ENCODE measurements at places on chromosomes 2 and 18.

DNA sequence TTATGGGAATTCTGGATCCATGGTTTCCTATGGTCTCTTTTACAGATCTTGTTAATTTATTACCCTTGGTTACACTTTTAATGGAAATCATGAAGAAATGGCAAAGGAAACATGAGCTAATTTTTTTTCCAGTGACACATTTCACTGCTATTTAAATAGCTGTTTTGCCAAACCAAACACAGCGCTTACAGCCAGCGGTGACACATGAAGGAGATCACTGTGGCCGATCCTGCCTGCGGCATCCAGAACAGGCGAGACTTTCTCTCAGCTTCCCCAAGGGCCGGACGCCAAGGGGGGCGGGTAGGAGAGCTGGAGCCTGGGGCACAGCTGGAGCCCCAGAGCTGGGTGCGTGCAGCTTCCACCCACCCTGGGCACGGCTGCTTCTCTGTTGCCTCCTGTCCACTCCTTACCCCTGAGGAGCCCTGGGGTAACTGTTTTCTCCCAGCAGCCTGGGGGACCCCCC, 81.4 kb upstream of the PKDCC start:
- no peak for DNase-seq

DNA sequence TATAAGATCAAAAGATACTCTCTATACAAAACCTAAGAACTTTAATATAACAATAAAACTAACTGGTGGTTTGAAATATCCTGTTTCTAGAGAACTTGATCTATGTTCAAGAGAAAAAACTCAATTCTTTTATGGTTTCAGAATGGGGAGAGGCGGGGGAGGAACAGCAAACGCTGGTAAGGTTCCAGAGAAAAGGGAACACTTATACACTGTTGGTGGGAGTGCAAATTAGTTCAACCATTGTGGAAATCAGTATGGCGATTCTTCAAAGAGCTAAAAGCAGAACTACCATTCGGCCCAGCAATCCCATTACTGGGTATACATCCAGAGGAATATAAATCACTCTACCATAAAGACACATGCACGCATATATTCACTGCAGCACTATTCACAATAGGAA, 17.2 kb downstream of the FAM98A start:
- DNase-seq, result no peak

GRCh38 chr2:191625016-191625415, 52.9 kb upstream of the NABP1 start:
- DNase-seq, result peak; percentile 41

GRCh38 chr2:217429981-217430500, 570.2 kb upstream of the TNP1 start:
- DNase-seq, result no peak

GRCh38 chr2:191783416-191783815, 63.5 kb downstream of the CAVIN2 start:
- no peak for DNase-seq

- no peak for DNase-seq
These were observed 890 bp upstream of the SLC4A3 start for GRCh38 chr2:219626540-219626939.

GRCh38 chr2:212142631-212143030, 396.0 kb downstream of the ERBB4 start:
- no peak for DNase-seq

DNA sequence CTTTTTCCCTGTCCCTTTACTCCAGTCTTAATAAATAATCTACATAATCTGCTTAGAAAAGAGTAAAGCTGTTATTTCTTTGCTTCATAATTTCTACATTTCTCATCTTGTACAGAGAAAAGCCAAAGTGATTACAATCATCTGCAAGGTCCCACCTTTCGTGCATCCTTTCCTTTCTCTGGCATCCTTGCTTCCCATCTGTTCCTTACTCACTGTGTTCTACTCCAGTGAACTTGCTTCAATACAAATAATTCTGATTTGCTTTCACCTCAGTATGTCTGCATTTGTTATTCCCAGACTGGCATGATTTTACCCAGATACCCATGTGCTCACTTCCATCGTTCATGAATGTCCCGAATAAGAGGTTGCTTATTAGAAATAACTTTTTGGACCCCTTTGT, 99.4 kb upstream of the DSEL start:
- DNase-seq, result no peak

DNA sequence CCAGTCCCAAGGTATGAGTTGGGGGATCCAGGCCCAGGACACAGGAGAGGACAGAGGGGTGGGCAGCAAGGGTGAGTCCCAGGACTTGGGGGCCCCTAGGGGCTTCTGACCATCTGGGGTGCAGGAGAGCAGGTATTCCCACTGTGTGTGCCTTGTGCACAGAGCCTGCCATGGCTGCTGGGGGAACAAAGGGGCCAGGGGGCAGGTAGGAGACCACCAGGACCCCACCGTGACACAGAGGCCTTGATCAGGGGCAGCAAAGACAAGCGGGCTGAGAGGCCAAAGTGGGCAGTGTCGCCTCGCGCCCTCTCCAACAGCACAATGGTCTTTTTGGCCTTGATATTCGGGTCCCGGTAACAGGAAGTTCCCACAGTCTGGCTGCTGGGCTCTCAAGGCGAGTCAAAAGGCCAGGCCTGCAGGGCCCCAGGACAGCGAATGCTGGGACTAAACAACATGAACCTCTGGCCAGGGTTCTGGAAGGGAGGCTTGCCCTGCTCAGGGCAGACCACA, 12.3 kb upstream of the GPR17 start:
- DNase-seq, result no peak

GRCh38 chr2:240412211-240412861, 23.1 kb upstream of the GPC1 start:
- DNase-seq, result no peak

GRCh38 chr18:80172056-80172455, 63.0 kb downstream of the ADNP2 start:
- no peak for DNase-seq

DNA sequence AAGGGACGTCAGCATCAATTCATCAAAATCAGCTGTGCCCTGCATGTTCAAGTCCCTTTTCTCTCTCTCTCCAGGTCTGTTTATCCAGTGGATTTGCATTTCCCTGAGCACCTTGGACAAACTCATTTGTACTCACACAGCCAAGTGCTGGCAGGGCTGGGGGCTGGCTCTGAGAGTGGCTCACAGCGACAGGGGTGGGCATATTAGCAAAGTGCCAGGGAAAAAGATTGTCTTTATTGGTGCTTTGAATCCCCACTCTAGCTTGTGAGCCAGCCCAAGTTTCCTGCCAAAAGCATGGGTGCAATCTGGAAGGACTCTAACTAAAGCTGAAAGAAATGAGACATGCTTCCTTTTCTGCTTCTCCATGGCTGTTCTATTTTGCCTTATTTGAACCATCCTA, 56.6 kb downstream of the ACOXL start:
- DNase-seq, result no peak

DNA sequence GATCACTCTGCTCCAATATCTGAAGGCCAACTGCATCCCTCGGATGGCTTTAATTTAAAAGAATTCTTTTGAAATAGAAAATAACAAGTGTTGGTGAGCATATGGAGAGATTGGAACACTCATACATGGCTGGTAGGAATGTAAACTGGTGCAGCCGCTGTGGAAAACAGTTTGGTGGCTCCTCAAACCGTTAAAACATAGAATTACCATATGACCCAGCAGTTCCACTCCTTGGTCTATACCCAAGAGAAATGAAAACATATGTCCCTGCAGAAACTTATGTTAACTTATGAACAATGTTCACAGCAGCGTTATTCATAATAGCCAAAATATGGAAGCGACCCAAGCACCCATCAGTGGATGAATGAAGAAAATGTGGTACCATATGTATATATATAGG, 60.1 kb downstream of the NPAS2 start:
- DNase-seq, result no peak

- DNase-seq, result no peak
These were observed 14.5 kb downstream of the GPC1 start for GRCh38 chr2:240449764-240450531.

- no peak for DNase-seq
These were observed 950.6 kb upstream of the LRATD1 start for GRCh38 chr2:13681936-13682335.

- no peak for DNase-seq
These were observed 29.8 kb downstream of the ARMC9 start for GRCh38 chr2:231228223-231228622.

DNA sequence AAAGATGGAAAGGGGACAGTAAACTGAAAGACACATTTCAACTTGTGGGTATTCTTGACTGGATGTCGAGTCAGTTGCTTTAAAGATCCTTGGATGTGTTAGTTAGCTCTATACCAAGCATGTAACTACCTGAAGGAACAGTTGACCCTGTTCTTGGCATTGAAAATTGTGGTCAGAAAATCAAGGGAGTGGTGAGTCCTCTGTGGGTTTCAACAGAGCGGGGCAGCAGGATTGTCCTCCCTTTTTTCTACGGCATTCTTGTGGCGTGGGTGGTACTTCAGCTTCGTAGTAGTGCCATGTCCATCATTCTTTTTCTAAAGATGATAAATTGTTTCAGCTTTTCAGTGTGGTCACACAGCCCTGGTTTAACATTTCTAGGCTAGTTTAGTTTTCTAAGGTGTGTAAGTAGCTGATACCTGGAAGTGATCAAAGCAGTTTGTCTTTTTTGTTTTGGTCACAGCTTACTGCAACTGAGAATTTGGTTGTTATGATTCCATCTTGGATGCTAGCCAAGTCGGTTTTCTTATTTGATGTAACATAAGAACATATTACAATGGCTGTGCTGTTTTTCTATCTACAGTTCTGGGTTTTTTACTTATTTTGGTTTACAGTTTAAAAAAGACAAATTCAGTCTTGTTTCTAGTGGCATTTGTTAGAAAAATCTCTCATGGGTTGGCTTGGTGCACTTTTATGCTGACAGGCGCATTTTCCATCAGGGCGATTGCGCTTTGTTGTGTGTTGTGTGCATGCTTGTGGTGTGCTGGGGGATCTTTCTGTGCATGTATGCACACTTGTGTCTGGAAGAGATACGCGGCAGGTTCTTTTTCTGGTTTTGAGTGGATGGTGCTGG, 84.7 kb downstream of the ZNF407 start:
- DNase-seq, result no peak

DNA sequence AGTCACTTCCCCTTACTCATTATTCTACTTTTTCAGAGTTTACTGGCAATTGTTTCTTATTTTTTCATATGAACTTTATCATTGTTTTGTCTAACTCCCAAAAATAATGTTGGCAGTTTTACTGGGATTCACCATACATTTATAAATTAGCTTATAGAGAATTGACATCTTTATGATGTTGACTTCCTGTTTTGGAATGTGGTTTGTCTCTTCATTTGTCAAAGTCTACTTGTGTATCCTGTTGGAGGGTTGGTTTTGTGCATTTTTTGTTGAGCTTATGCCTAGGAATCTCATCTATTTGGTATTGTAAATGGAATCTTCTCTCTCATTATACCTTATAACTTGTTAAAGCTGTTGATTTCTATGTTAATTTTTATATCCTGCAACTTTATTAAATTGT, 16.4 kb downstream of the EPC2 start:
- no peak for DNase-seq

- no peak for DNase-seq
These were observed 100.7 kb upstream of the CCDC195 start for GRCh38 chr2:224816816-224817215.

- DNase-seq, result no peak
These were observed 118.0 kb upstream of the RAB27B start for GRCh38 chr18:54710074-54710899.

- no peak for DNase-seq
These were observed 48.5 kb upstream of the CCDC195 start for GRCh38 chr2:224764565-224765236.

- DNase-seq, result no peak
These were observed 282.7 kb upstream of the STON1 start for GRCh38 chr2:48247206-48247605.
